ENCODE measurements at places on chromosomes 12 and 14.

DNA sequence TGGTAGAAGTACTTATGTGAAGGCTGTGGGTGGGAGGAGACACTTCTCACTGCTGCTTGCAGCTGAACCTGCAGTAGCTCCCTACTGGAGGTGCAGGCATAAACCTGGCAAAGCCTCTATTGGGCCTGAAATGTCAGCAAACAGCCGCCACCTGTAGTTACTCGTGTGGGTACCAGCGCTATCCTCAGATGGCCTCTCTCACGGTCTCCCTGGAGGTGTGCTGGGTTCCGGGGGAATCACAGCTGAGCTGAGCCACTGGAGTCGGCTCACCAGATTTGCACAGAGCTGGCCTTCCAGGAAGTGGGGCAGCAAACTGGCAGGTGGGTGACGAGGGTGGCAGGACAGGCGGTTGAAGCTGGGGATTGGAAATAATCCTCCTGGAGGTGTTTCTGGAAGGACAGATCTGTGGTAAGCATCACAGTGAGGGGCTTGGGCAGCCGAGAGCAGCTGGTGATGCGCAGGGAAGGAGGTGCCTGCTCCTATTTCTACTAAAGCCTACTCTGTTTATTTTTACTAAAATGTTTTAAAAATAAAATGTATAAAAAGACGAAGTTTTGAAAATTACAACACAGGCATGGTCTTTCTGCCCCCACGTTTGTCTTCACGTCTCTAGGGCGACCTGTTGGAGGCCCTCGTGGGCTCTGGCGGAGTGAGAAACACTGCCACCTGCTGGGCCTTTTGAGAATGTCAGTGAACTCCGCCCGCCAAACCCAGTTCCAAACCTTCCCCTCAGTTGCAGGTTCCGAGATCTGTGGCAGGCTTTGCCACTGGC, 67.8 kb upstream of the PLEKHG3 start:
- no peak for DNase-seq

DNA sequence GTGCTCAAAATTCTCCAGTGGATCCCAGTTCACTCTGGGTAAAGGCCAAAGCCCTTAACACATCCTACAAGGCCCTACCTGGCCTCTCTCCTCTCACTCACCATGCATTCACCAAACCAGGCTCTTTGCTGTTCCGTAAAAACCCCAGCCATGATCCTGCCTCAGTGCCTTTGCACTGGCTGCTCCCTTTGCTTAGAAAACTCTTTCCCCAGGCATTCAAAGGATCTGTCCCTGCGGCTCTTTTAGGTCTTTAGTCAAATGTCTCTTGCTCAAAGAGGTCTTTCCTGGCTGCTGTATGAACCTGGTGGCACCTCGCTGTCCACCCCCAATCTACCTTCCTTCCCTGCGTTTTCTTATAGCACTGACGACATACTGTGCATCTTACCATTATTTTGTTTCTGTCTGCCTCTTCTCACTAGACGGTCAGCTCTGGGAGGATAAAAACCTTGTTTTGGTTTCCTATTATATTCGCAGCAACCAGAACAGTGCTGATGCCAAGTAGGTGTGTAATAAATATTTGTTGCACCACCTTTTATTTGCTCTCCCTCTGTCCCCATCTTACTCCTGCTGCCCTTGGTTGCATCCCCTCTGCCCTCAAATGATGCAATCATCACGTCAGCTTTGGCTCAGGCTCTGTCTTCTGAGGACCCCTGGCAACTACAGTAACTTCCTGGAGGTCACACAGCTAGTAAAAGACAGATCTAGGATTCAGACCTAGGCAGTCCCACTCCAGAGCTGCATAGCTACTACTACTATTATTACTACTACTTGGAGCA, 23.8 kb upstream of the DICER1 start:
- no peak for DNase-seq

GRCh38 chr12:26406813-26407212, 211.4 kb downstream of the SSPN start:
- no peak for DNase-seq

DNA sequence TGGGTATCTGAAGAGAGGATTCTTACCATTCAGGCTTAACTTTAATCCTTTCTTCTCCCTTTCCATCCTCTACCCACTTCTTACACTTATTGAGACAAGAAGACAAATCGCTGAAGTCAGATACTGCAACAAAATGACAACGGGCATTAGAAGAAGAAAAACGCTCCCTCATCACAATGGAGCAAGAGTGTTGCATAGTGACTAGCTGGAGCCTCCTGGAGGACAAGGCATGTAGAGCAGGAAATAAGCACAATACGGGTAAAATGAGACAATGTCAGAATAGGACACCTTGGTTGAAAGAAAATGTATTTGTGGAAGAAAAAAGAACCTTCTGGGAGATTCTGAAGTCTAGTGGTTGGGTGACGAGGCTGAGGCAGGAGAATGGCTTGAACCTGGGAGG, 501.0 kb downstream of the RERGL start:
- no peak for DNase-seq

- DNase-seq, result no peak
Measured at GRCh38 chr12:52052468-52053186, 1.4 kb downstream of the NR4A1 start.

GRCh38 chr14:61461808-61462275, 140.5 kb downstream of the PRKCH start:
- DNase-seq, result no peak

DNA sequence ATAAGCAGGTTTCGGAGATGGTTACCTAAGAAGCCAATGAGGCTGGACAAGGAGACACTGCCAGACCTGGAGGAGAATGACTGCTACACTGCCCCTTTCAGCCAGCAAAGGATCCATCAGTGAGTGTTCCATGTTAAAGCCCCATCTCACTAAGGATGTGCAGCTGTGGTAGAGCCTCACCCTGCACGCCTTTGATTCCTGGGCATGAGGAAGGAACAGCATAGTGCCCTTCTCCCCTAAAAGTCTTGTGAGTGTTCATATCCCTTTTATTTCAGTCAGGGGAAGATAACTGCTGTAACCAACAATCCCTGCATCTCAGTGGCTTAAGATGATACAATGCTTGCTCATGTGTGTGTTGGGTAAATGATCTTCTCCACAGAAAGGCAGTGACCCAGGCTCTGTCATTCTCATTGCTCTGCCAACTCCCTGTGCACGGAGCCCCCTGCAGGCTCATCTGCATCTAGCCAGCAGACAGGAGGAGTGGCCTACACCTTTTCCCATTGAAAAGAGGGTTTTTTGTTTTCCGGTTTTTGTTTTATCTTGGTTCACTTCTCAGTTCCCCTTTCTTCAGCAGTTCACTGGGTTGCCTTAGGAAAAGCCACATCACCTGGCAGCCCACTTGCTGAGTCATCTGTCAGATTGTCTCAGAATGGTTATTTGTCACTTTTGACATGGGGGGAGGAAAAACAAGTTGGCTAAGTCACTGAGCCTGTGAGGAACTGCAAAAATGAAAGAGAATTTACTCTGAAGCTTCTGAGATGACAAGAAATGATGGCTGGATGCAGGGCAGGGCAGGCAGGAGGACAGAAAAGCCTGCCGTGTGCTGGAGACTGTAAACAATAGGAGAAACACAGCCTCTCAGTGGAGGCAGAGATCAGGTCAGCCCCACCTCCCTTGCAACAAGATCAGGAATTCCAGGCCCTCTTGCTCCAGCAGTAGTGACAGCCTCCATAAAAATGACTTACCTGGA, 193.3 kb downstream of the ANO4 start:
- peak; percentile 91 for DNase-seq

- no peak for DNase-seq
Measured at GRCh38 chr14:22122227-22122818, 448.7 kb upstream of the OR4E1 start.

GRCh38 chr12:125340791-125341190, 275.6 kb downstream of the AACS start:
- no peak for DNase-seq

GRCh38 chr14:67555518-67556090, 22.5 kb downstream of the PLEKHH1 start:
- no peak for DNase-seq

DNA sequence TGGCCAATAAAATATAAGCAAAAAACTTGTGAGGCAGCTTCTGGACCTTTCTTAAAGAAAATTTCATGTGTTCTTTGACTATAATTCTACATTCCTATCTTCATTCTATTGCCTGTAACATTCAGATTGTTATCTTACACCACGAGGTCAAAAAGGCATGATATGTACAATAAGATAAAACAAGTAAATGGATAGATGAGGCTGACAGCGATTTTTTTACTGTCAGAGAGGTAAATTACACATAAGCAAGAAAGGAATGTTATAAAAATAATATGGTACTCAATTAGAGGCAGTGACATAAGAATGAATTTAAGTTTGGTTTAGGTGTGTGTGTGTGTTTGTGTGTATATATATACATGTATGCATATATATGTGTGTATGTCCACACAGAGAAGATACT, 660.0 kb downstream of the C12orf50 start:
- no peak for DNase-seq

DNA sequence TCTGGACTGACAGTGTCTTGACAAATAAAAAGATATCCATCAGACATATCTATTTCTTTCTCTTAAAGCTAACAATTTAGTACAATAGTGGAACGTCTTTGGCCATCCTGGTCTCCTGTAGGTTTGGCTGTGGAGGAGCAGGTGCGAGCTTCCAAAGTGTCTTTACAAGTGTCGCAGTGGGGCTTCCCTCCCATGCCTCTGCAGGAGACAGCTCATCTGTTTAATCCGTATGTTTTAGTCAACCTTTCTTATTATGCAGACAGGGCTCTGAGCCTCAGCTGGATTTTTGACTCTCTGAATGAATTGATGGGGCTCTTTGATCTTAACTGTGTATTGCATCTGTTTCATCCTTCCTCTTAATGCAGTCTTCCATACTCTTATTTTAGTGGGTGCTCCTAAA, 57.5 kb downstream of the RMST start:
- no peak for DNase-seq

- DNase-seq, result no peak
Measured at GRCh38 chr12:82108615-82109014, 249.6 kb downstream of the CCDC59 start.

DNA sequence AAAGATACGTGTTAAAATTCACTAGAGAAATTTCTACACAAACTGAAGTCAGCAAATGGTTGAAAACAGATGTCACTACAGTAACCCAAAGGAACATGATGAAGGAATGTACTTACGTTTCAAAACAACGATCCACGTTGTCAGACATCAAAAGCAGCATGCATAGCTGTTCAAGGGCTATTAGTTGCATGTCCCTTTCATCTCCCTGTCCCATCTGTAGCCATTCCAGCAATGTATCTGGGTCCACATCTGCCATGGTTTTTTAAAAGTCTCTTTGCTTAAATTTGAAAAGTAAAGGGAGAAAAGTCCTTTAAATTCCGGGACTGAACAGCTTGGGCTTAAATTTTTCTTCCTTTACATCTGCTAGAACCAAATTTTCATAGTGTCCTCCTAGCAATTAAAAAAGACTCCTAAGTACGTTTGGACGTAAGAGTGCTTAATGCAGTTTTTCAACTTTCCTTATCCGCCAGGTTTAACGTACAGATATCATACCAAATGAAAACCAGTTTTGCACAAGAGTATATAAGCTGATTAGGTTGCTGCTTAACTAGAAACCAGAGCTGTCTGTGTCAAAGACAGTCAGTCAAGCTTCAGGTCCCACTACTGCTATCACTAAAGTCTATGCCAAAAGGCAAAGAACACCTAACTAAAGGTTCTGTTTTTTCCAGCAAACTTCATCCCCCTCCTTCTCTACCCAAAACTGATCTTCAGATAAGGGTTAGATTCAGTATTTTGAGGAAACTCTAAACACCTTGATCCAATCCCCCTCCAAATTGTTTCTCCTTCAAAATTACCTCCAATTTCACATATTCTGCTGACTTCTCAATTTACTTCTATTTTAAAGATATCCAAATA, 1.7 kb downstream of the HECTD1 start:
- no peak for DNase-seq

- no peak for DNase-seq
Measured at GRCh38 chr14:60508707-60509437, at the start of gene SIX6. Gene SIX6, plus strand, starts transcription at chr14:60509146. Its CDS starts 253 bp downstream, at chr14:60509399.

- no peak for DNase-seq
Measured at GRCh38 chr14:60356906-60357550, 108.0 kb downstream of the PPM1A start.

DNA sequence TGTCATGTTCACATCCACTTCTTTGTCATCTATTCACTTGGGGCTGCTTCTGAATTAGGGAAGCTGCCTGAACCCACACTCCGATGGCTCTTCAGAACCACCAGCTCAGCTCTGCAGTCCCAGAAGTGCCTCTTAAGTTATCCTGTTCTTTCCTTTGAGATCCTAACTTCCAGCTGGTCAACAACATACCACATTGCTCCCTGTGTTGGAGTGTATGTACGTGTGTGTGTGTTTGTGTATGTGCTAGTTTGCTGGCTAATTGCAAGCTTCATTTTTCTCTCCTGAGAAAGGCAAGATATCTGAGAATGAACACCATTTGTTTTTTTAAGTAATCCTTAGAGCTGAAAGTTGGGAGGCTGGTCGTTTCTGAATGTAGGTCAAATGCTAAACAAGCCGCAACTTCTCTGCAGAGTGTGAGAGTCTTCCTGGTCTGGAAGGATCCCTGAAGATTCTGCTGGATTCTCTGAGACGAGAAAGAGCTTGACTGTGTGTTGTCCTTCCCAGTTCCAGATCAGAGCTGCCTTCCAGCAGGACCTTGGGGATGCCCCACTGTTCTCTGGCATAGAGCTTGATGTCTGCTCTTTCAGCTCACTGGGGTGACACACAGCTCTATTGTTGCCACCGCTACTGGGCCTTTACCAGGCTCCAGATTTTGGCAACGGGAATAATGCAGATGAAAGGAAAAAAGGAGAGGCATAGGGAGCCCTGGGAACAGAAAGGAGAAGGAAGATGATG, 839 bp downstream of the GSG1 start:
- no peak for DNase-seq

DNA sequence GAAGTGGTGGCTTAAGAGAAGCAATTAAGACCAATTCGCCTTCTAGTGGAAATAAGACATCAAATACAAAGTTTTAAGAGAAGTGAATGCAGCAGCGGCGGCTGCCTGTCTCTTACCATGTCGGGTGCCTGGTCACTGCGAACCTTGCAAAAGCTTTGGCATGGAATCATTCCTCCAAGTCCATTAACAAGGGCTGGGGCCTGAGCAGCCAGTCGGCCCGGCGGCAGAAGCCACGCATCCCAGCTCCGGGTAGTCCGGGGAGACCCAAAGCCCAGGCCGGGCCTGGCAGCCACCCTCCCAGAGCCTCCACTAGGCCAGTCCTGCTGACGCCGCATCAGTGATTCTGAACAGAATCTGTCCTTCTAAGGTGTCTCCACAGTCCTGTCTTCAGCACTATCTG, 321.0 kb downstream of the TMEM121 start:
- no peak for DNase-seq

GRCh38 chr12:49673446-49674317, 33.5 kb downstream of the FMNL3 start:
- DNase-seq, result no peak

- DNase-seq, result no peak
Measured at GRCh38 chr12:18428416-18428815, 167.1 kb downstream of the PIK3C2G start.

GRCh38 chr14:65500075-65500474, 87.5 kb downstream of the FUT8 start:
- no peak for DNase-seq

GRCh38 chr14:34775922-34776321, 61.5 kb upstream of the CFL2 start:
- no peak for DNase-seq
